ENCODE measurements at places on chromosomes 1 and 21.

- peak; percentile 76 for DNase-seq
Measured at GRCh38 chr1:5915587-5916571, 76.3 kb downstream of the NPHP4 start.

DNA sequence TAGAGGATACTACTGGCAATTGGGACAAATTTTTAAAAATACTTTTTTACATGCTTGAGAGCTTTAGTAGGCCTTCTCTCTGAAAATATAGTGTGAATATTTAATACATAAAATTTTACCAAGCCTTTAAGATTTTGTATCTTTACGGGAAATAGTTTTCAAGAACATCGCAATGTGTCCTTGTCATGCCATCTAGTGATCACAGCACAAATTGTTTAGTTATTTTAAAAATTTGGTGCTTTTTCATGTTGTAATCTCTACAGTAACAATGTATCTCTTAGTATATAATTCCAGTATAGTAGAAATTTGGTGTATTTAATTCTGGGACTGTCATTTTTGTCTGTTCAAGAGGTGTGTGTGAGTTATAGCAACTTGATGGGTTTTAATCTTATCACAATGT is 6.7 kb downstream of the CDC7 start:
- DNase-seq: no peak

- DNase-seq: no peak
Measured at GRCh38 chr1:159921251-159921650, 4.1 kb downstream of the TAGLN2 start.

DNA sequence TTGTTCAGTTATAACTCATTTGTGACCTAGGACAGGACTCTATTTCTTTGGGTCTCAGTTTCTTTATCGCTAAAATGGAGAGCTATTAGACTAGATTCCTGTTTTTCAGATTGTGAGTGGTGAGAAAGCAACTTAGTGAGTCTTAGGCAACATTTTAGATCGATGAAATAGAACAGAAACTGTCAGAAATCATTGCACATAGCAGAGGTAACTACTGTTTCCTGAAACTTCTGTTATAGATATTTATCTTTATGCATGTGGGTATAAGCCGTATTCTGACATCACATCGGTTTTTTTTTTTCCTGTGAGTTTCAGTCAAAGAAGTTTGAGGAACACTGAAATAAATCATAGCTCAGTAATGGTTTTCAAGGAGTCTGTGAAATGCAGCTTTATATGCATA is 42.1 kb upstream of the DNAJC6 start:
- DNase-seq: no peak

DNA sequence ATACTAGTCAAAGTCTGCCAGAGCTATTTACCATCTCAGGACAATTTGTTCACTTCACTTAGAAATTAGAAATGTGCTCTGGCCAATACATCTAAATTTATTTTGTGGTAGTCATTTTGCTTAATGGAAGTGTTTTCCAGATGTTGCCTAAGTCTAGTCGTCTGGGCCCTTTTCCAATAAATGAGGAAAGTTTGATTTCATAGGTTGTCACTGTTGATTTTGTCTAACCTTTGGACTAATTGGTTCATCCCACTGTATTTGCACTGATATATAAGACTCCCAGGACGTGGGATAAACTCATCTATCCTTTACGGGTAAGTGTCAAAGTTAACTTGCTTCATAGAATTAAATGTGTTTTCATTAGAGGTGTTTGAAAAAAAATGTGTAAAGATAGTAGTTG is 79.1 kb downstream of the TPR start:
- no peak for DNase-seq

DNA sequence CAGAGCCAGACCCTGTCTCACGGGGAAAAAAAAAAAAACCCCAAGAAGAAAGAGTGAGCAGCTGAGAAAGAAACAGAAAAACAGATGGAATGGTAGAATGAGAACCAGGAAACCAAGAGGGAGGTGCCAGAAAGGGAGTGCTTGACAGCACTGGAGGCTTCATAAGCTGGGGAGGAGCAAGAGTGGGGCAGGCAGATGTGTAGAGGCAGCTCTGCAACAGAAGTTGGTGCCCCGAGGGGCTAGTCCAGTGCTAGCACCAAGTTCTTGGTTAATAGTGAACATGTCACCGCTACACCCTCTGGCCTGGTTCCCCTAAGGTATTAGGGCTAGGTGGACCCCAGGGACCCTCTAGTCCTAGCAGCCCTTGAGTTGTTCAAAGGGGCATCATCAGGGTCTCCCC is 98.0 kb downstream of the TGFBR3 start:
- DNase-seq: no peak

DNA sequence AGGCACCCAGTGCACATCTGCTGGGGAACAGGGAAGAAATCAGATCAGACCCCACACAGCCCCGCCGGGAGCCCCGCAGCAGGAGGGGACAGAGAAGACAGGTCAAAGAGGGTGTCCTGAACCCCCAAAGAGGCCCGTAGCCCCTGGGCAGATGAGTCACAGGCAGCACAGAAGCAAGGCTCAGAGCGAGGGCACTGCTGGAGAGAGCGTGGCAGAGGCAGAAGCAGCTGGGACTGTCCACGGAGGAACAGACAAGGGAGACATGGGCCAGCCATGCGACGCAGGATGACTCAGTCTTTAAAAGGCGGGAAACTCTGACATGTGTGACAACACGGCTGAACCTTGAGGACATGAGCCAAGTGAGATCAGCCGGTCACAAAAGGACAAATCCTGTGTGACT is 14.5 kb upstream of the PRDM16 start:
- DNase-seq: no peak

- no peak for DNase-seq
Measured at GRCh38 chr21:17527240-17527639, 14.4 kb downstream of the CXADR start.

DNA sequence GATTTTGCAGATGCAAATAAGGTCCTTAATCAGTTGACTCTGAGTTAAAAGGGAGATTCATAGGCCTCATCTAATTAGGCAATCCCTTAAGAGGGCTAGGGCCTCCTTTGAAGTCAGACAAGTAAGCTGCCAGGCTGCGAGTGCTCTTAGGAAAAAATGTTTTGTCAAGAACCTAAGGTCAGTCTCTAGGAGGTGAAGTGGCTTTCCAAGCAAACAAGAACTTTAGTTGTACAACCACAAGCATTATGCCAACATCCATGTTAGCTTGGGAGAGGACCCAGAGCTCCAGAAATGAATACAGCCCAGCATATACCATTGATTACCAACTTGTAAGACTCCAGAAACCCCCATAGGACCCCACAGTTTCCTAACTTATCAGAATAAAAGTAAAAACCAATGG is 1366.2 kb downstream of the PLA2G4A start:
- no peak for DNase-seq

GRCh38 chr1:168235548-168235885 is 9.7 kb downstream of the SFT2D2 start:
- DNase-seq: no peak

GRCh38 chr1:184276416-184276815 is 110.4 kb upstream of the C1orf21 start:
- no peak for DNase-seq

DNA sequence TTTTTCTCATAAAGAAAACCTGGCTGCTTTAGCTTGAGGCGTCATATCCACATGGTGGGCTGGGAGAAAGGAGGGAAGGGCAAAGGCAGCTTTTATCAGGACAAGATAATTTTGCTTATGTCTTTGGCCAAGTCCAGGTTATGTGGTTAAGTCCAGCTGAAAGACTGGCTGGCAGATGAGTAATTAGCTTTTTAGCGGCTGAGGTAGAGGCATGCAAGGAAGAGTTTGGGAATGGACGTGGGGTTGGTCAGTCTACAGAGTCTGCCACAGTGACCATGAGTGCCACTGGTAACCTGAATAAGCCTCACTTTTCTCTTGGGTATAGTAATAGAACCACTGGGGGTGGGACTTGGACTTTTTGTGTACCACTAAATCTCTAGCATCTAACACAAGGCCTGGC is 39.8 kb downstream of the NEK7 start:
- no peak for DNase-seq

- no peak for DNase-seq
Measured at GRCh38 chr1:241744591-241744990, 92.5 kb downstream of the WDR64 start.

- no peak for DNase-seq
Measured at GRCh38 chr1:58406301-58407071, 140.0 kb downstream of the OMA1 start.

GRCh38 chr1:101379950-101380349 is 143.1 kb downstream of the S1PR1 start:
- DNase-seq: no peak

DNA sequence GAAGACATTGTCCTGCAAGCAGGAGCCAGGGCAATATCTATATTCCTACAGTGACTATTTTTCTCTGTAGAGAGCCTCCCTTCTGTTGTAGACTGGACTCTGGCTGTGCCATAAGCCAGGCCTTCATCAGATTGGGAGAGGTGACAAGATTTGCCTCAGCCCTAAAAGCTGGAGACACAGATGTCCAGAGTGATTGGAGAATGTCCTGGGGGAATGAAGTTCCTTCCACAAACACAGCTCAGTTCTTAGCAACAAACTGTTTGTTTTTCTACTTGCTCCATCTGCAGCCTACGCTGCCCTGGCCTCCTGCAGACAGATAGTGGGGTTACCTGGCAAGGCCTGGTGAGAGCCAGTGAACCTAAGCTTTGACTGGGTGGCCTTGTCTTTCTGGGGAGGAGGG is 29.9 kb upstream of the SNX27 start:
- DNase-seq: no peak

DNA sequence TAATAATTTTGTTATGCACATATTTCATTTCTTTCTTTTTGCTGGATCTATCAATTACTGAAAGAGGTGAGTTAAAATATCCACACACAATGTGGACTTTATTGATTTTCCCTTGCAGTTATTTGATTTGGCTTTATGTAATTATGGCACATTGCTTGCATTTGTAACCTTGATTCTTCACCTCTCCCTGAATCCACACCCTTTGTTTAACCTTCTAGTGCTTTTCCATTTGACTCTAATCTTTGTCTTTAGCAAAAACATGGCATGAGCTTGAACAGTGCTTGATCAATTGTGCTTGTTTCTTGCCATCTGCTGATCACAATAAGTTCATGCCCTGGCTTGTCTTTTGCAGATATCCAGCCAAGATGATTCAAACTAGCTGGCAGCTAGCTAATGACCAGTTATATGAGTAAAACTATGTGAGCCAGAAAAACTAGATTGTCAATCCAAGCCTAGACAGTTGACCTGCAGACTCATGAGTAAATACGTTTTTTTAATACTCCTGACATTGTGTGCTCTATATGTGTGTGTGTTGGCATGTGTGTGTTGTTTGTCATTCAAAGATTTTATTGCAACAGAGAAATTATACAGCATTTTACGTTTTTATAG is 899.2 kb downstream of the NCAM2 start:
- no peak for DNase-seq

- DNase-seq: no peak
Measured at GRCh38 chr1:234617131-234617985, 7.4 kb upstream of the IRF2BP2 start.

GRCh38 chr1:203985676-203986075 is 87.2 kb upstream of the SOX13 start:
- DNase-seq: no peak

DNA sequence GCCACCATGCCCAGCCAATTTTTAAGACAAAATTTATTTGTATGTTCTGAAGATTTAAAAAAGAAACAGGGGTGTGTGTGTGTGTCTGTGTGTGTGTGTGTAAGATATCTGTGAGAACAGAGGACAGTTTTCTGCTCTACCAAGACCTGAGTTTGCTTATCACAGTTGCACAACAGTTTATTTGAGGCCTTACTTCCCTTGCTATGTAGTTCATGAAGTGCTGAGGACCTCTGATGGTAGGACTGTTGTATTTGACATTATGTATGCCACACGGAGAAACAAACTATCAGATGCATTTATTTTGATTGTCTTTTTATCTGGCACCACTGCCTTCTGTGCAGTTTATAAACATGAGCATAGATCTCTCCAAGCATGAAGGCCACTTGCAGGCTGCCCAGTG is 355.2 kb downstream of the PBX1 start:
- peak; percentile 79 for DNase-seq

GRCh38 chr1:243855616-243856318 is 5.7 kb upstream of the AKT3 start:
- DNase-seq: no peak

DNA sequence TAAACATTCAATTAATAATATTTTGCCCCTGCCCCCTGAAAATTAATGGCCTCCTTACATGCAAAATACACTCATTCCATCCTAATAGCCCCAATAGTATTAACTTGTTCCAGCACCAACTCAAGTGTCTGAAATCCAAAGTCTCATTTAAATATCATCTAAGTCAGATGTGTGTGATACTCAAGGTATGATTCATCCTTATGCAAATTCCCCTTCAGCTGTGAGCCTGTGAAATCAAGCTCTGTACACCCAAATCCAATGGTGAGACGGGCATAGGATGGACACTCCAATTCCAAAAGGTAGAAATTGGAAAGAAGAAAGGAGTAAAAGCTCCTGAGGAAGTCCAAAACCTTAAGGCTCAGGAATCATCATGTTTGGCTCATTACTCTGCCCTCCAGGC is 83.5 kb downstream of the HHAT start:
- DNase-seq: no peak

GRCh38 chr1:31064718-31065309 is 703 bp downstream of the PUM1 start:
- DNase-seq: peak; percentile 71

DNA sequence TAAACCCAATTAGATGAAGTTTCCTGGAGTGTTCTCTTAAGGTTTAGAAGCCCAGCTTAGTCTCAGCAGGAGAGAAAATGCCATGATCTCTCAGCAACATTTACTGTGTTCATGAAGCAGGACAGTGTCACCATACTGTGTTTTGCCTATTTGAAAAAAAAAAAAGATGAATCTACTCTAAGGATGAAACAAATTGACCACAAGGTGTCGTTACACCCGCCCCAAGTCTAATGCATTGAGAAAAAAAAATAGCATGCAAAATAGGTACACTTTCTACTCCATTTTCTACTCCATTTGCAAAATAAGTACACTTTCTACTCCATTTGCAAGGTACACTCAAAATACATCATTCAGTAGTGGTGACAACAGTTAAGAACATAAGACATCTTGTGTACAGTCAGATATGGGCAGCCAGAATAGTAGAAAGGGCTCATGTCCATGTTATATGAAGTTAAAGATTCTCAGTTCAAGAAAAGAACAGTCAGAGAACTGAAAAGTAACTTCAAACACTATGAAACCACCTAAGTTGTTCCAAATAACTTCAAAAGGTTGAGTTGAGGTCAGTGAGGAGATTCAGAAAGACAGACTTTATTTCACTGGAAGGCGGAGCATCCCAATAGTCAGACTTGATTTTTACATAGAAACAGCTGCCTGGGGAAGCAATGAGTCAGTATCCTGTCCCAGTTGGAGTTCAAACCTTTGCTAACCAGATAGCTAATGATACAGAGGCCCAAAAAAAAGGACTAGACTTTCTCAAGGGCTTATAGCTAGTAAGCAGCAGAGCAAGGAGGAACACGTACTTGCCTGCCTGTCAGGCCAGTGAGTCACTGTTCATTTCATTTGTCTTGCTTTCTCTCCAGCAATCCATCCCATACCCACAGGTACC is 13.3 kb downstream of the PLPPR5 start:
- DNase-seq: no peak

Measured in pons (tissue), 1 donor.